ENCODE measurements at places on chromosomes 1 and 21. TPM values are rescaled to one million over a fixed set of nuclear protein-coding genes. Genes with fewer than 3 reads are reported as not detected.

The SLC25A34 gene
- 0.75 TPM for total RNA-seq

- no peak for DNase-seq
Measured at GRCh38 chr1:65198096-65198495, 50.1 kb downstream of the AK4 start.

The NBPF10 gene
- total RNA-seq: 0.51 TPM

GRCh38 chr1:119141020-119141424 lies 569 bp upstream of the WARS2 start:
- no peak for DNase-seq

- DNase-seq: no peak
Measured at GRCh38 chr1:24228311-24228710, 41.2 kb upstream of the IFNLR1 start.

GRCh38 chr1:45043094-45043493 lies 31.0 kb downstream of the UROD start:
- no peak for DNase-seq

The EIF3I gene
- 472 TPM for total RNA-seq

DNA sequence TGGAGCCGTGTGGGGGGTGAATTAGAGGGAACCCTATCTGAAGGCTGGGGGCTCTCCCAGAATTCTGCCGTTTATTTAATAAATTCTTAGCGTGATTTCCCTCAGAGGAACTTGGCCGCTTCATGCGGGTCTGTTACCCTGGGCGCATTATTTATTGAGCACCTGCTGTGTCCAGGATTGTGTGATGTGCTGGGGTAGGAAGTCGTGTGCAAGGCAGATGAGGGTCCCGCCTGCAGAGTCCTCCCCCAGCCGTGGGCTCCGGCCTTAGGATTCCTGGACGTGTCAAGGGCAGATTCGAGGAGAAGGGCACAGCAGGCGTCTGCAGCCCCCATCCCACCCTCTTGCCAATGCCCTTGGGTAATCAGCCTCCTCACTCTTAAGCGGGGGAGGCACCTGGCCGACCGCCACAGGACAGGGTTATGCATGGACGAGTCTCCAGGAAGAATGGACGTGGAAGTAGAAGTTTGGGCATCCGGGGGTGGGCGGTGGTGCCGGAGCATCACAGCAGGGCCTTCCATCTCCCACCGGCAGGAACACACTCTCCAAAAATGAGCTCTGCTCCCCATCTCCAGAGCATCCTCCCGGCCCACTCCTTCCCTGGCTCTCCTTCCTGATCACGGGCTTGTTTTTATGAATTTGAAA lies 233.3 kb upstream of the C1orf174 start:
- DNase-seq: no peak

DNA sequence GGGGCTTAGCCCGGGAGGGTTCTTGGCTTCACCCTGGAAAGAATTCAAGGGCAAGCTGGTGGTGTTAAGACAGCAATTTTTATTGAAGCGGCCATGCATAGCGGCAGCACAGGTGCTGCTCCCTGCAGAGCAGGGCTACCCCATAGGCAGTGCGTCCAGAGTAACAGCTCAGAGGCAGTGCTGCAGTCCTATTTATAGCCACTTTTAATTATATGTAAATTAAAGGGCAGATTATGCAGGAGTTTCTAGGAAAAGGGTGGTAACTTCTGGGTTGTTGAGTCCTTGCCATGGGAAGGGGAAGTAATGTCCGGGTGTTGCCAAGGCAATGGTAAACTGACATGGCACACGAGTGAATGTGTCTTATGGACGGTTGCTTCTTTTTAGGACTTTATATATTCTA lies 57.0 kb downstream of the VPS26C start:
- no peak for DNase-seq

DNA sequence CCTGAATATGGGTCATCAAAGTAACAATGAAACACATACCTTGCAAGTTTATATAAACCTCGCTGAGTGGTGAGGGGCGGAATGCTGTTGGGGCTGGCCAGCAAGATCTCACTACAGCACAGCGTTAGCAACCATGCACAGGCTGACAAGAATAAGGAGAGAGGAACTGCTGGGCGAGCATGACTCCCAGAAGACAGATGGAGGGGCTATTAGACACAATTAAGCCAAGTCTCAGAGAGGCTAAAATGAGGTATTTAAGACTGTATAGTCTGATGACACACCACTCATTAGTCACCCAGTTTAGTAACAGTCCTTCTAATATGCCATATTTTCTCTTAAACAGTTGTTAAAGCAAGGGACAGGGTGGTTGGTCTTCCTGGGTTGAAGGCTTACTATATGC lies 340.2 kb upstream of the NR5A2 start:
- no peak for DNase-seq

GRCh38 chr21:36571556-36571955 lies 91.6 kb upstream of the CLDN14 start:
- DNase-seq: no peak

The ANKRD35 gene
- total RNA-seq: 0.36 TPM

DNA sequence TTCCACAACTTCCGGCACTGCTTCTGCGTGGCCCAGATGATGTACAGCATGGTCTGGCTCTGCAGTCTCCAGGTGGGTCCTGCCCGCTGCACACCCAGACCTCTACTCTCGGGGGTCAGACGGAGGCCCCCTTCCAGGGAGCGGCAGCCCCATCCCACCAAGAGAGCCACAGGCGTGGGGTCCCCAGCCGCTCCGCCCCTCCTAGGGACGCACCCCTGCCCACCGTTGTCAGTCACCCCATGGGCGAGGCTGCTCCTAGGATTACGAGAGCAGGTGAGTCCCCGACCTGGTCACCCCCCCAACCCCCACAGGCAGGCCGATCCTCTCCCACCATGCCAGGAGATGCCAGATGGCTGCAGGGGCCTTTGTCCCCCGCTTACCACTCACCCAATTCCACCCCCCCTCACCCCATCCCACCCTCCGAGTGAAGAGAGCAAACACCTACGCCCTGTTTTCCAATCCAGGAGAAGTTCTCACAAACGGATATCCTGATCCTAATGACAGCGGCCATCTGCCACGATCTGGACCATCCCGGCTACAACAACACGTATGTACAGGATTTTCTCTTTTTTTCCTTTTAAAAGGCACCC lies 107.0 kb downstream of the PDE9A start:
- DNase-seq: no peak

- DNase-seq: no peak
Measured at GRCh38 chr21:36205962-36206361, 49.3 kb downstream of the DOP1B start.

DNA sequence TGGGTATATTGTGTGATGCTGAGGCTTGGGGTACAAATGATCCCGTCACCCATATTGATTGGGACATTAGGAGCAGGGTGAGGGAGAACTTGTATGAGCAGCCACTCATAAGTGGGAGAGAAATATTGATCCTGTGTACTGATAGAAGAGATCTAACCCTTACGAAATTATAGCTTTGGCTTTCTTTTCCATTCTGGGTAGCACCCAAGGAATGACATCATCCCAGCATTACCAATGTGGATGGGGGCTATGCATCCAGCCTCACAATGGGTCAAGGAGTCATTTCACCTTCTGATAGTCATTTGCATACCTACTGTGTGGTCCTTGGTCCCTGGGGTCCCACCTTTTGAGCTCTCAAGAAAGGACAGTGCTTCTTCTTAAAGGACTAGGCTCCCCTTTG lies 1.9 kb upstream of the NAV1 start:
- DNase-seq: no peak

The SHISAL2A gene
- total RNA-seq: 0.17 TPM

DNA sequence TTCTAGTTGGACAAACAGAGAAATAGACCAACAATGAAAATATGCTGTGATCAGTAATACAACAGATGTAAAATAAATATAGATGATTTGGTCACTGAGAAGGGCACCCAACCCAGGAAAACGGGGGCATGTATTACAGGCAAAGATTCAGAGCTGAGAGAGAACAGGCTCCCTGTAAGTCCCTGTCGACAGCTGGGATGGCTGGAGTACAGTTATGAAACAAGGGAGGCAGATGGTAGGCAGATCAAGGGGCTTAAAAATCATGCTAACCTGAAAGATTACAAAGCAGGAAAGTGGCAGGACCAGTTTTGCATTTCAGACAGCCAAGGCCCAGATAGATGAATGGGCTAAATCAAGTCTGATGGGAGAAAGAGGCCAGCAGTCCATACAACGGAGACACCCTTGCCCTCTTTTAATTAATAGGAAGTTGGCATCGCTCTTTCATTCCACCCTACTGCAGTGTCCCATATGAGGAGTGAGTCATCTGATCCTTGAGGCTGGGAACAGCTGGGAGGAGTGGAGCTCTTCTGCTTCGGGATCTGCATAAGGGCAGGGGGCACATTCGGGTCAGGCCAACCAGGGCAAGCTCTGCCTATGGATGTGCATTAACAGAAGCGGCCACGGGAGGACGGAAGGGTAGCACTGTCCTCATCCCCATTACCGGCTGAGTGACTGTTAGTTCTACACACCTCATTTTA lies 171.1 kb downstream of the DAB1 start:
- no peak for DNase-seq

GRCh38 chr21:44526096-44526997 lies 13.6 kb downstream of the KRTAP10-1 start:
- DNase-seq: no peak

The CLK2 gene
- total RNA-seq: 43.7 TPM

The IFNGR2 gene
- 59.9 TPM for total RNA-seq

DNA sequence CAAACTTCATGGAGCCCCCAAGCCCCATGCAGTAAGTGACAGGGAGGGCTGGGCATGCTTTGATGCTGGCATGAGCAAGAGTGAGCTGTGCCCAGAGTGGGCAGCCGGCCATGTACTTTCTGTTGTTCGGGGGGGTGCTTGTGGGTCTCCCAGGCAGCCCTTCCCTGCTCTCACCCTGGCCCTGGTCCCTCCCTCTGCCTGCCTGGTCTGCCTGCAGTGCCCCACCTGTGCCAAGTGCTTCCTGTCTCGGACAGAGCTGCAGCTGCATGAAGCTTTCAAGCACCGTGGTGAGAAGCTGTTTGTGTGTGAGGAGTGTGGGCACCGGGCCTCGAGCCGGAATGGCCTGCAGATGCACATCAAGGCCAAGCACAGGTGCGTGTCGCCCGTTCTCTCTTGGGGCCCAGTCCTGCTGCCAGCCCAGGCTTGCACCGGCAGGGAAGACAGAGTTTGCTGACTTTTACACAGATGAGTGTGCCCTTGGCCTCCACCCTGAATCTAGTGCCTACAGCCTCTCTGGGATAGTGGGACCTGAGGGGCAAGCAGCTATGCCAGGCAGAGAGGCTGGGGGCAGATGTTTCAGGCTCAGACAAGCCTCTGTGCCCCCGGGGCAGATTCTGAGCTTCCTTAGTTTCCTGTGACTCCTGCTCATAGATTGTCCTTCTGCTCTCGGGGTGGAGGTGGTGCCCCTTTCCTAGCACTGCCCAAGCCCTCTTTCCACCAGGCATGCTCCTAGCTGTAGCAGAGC lies 7.6 kb downstream of the ZBTB48 start:
- DNase-seq: no peak

- DNase-seq: no peak
Measured at GRCh38 chr21:37944496-37944895, 28.2 kb upstream of the KCNJ6 start.

The PBXIP1 gene
- total RNA-seq: 49.6 TPM

GRCh38 chr1:242023805-242024204 lies 24.9 kb upstream of the MAP1LC3C start:
- DNase-seq: no peak

DNA sequence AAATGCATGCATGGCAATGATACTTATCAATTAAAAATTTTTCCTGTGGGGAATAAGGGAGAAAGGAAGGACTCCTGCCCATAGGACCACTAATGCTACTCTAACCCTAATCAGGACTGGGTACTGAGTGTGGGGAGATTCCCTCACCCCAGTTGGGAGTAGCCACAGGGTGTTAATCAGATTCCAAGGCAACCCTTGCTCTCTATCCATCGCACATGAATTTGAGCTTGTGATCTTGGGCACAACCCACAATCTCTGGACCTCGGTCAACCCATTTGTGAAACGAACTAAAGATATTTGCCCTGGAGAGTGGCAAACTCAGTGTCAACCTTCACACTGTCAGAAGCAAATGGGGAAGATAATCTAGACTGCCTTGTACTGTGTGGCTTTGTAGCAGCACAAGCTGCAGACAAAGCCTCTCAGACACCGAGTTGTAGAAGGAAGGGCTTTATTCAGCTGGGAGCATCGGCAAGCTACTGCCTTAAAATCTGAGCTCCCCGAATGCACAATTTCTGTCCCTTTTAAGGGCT lies 69.5 kb downstream of the SERINC2 start:
- DNase-seq: no peak

DNA sequence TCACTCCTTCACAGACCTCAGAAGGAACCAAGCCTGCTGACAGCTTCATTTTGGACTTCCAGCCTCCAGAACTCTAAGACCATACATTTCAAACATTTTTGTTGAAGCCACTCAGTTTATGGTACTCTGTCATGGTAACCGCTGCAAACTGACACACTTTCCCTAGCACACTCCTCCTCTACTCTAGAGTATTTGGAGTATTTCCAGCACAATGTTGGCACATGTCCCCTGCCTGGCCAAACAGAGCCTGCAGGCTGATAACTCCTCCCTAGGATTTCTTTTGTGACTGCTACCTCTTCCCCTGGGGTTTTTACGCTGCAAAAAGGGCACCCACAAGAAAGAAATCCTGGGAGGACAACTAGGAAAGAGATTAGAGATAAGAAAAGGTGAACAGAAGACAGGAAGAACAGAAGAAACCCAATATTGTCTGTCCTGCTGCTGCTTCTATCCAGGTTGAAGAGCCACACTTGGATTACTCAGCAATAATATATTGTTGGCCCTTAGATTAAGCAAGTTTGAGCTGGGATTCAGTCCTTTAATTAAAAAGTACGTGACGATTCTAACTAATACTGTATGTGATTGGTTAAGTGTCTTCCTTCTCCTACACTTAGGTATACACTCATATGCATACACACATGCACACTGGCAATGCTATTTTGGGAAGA lies 844.1 kb downstream of the LTN1 start:
- DNase-seq: no peak

The CELA3B gene
- total RNA-seq: not detected

The MPZ gene
- 1.2 TPM for total RNA-seq

DNA sequence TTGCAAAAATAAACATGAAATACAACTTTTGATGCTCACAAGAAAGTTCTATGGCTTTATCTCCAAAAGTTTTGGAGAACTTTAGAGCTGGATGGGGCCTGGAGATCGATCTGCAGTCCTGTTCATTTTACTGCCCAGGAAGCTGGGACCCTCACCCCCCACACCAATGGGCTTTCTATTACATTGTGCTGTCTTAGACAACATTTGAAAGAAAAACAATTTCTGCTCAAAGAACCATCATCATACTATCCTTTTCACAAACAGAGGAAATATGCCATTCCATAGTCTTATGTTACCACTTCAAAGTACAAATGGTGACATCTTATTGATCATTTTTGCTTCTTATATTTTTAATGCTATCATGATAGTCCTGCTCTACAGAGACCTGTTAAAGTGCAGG lies 2.0 kb upstream of the HNRNPU start:
- no peak for DNase-seq

DNA sequence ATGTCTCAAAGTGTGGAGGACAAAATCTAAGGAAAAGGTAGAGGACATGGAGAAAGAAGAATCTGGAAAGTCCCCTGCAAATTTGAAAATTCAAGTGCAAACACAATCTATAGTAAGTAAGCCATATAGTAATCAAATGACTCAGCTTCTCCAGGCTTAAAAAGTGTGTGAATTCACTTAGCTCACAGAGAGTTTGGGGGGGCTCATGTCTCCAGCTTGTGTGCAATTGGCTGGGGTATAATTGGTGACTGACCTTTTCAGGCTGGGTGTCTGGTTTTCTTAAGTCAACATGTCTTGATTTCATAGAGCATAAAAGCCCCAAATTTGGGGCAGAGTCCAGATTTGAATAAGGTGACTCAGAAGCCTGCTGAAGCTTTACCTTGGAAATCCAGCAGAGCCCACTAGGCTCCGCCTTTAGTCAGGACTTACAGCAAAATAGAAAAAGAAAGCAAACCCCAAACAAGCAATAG lies 8.6 kb downstream of the CLDN14 start:
- DNase-seq: peak; percentile 20

All from epithelial cell of proximal tubule (primary cell).